ENCODE measurements at places on chromosomes 11 and 22.

DNA sequence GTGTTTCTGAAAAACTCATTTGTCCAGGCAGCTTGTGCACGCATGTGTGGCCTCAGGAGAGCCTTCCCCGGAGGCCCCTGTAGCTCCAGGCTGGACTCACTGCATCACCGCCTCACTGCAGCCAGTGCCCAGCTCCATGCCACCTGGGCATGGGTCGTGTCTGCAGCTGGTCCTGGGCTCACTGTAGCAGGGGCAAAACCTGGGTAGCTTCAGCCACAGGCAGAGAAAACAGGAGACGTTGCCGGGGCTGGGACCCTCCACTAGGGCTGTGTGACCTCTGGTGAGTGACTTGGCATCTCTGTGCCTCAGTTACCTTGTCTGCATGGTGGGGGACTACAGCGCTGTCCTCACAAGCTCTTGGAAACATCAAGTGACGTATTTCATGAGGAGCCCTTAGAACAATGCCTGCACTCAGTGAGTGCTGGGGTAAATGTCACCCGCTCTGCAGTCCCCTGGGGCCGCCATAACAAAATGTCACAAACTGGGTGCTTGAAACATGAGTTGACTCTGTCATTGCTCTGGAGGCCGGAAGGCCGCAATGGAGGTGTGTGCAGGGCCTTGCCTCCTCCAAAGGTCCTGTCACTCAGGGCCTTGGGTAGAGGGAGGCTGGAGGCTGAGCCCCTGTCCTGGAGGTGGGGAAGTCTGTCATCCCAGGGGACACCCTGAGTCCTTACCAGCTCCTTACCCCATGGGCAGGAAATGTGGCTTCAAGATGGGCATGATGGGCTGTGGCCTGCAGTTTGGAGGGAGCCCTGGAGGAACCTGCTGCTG is 488.7 kb downstream of the TBC1D22A start:
- DNase-seq: no peak

DNA sequence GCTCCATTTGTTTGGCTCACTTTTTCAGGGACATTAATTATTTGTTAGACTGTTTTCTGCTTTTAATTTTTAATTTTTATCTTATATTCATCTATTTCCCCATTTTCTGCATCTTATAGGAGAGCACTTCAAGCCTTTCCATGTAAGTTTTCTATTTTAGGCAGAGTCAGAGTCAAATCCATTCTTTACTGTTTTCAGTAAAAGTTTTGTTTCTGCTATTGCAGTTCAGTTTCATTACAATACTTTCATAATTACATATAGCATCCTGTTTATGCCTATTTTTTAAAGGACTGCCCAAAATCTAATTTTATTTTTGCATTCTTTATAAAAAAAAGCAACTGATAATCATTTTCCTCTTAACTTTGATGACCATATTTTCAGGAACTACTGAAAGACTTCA is 3.8 kb upstream of the OR10A5 start:
- no peak for DNase-seq

DNA sequence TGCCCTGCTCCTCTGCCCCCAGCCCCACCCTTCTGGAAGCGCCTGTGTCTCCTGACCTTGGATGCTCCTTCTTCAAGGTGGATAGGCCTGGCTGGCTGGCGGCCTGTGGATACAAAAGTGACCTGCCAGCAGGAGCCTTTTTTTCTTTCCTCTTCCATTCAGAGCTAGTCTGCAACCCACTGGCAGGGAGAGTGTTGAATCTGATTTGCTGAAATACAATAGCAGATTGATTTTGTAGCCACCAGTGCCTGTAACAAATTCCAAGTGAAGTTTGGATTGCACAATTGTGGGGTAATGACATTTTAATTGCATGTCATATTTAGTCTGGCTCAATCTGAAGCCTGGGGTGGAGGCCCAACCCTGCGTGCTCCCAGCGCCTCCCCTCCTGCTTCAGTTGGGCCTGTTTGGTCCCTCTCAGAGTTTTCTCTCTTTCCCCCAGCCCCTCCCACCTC is 97.2 kb downstream of the GRIK4 start:
- DNase-seq: no peak

GRCh38 chr11:109892321-109892794 is 200.8 kb upstream of the ZC3H12C start:
- no peak for DNase-seq
